T-helper 17 cell (primary cell): ENCODE measurements at places on chromosomes 2 and 18. TPM values are rescaled to one million over a fixed set of nuclear protein-coding genes. Genes with fewer than 3 reads are reported as not detected.

GRCh38 chr2:218381916-218382366, at the start of gene SLC11A1:
Gene SLC11A1, plus strand, starts transcription at chr2:218382273. Its CDS starts 96 bp downstream, at chr2:218382369.
- H3K4me1 ChIP-seq = peaks cover 2% of the 10 kb centered on the region
- H3K27me3 ChIP-seq = peaks cover 6% of the 10 kb centered on the region
- no peak within 1 kb of the TSS for H3K4me3 ChIP-seq
- no peak within 1 kb of the TSS for H3K27ac ChIP-seq

DNA sequence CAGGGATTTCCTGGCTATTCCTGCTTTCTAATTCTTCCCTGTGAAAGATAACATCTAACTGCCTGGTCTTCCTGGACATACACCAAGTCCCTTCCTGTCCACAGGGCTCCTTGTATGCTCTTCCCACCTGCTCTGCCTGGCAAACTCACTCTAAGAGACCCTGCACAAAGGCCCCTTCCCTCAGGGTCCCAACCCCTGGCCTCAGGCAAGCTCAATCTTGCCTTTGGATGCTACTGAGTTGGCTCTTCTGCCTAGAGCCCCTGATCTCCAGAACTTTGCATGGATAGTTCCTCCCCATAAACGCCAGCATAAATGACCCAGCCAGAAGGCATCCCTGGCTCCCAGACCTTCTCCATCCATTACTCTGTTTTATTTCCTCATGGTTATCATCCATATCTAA, 98.3 kb upstream of the OTOS start:
- no peak overlapping the region for H3K27ac ChIP-seq
- H3K4me3 ChIP-seq = no peak overlapping the region
- peaks cover 6% of the 10 kb centered on the region for H3K4me1 ChIP-seq
- peaks cover 19% of the 10 kb centered on the region for H3K27me3 ChIP-seq
- no peaks in the 10 kb centered on the region for H3K36me3 ChIP-seq
- DNase-seq = no peak

C2orf81 gene
- 2.9 TPM for total RNA-seq

DNA sequence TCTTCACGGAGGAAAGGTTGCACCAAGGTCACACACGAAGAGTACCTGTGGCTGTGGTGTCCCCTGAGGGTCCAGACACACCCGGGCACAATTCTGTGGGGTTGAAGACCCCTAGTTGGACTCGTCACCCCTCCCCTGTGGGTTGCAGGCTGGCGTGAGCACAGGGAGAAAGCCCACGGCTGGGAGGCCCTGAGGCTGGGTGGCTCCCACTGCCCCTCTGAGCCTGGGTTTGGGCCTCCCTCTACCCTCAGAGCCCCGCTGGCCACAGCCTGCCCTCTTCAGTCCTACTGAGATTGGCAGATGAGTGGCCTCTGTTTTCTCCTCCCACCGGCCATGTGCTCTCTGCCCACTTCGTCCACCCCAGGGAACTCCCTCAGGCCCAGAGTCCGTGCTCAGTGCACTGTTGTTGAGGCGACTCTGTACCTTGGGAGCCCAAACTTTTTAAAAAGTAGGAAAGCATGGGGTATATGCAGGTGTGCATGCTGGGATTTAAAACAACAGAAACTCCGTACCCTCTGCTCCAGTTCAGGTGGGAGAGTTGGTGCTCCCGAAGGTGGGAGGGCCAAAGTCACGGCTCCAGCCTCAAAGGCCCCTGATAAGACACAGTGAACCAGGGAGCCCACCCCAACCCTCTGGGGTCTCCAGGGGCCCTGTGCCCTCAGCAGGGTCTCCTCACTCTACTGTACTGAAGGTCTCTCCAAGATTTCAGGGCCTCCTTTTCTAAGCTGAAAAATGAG, 19.1 kb downstream of the RAMP1 start:
- no peaks in the 10 kb centered on the region for H3K36me3 ChIP-seq
- H3K27ac ChIP-seq = no peak overlapping the region
- no peak overlapping the region for H3K4me3 ChIP-seq
- H3K27me3 ChIP-seq = peaks cover 5% of the 10 kb centered on the region
- H3K4me1 ChIP-seq = peaks cover 4% of the 10 kb centered on the region

DNA sequence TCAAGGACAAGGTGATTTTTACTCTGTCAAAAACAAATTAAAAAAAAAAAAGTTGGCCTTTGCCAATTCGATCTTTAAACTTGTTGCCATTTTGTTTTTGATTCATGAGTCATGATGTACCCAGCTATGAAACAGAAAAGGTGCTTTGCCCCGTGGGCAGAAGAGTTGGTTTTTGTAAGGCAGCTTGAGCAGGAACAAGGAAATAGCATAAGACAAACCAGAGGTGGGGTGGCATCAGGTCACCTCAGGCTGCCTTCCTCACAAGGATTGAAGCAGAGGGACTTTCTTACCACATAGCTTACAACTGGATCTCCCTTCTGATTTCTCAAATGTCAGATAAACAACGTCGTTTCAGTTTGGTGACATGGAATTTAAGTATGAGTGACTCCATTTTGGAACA, 123.8 kb downstream of the ARL4C start:
- peak overlapping the region; percentile 83 for H3K27ac ChIP-seq
- peaks cover 45% of the 10 kb centered on the region for H3K4me1 ChIP-seq
- no peak for DNase-seq
- H3K4me3 ChIP-seq = no peak overlapping the region
- H3K27me3 ChIP-seq = no peaks in the 10 kb centered on the region
- H3K36me3 ChIP-seq = no peaks in the 10 kb centered on the region

SH3BP4 gene
- total RNA-seq = 0.94 TPM
